NCI-H1105 (cell line): ENCODE measurements at places on chromosomes 13 and 19.

DNA sequence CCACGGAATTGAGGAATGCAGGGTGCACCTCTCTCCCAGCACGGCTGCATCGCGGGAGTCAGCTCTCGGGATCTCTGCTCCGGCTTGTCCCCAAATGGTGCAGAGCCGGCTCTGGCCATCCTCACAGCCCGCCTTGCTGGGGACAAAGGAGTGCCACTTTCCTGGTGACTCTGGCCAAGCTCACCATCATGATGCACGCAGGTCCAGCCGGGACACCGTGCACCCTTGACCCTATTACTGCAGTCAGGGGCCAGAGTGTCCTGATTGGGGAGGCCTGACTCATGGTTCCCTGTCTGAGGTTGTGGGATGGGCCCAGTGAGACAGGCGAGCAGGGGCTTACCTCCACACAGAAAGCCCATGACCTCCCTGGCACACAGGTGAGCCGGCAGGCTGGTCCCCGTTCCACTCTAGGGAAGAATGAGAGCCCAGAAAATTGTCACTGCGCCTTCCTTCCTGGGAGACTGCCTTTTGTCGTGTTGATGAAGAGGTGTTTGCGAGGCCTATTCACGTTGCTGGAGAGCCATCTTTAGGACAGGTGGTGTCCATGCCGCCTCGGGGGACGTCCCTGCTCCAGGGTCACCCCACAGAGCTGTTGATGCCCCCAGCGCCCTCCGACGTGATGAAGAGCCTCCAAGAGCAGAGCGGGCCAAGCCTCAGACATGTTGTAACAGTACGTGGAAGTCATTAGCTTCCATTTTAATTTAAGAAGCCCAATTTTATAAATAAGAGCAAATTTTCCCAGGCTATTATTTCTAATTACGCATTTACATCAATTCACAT is 18.5 kb upstream of the VSTM2B start:
- no peak for DNase-seq

GRCh38 chr13:93767180-93767916 is 540.7 kb downstream of the GPC6 start:
- DNase-seq, result no peak

DNA sequence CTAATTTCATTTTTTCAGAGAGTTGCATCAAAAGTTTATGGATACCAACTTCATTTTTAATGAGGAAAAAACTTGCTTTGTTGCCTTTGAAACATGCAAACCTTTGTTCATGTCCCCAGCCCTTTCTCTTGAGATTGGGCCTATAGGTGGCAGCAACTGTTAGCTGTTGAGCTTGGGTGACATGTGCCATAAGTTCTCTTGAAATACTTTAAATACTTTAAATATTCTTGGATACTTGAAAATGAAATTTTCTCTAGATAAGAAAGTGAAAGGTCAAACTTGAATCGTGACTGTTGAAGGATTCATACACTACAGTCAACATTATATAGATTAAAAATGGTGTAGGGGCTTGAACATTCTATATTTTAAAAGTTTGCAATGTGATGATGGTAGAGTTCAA is 294.9 kb downstream of the NDFIP2 start:
- DNase-seq, result no peak

GRCh38 chr19:16882146-16882545 is 6.7 kb upstream of the F2RL3 start:
- DNase-seq, result no peak

- DNase-seq, result no peak
Measured at GRCh38 chr19:18769989-18770528, 21.0 kb downstream of the COMP start.

- no peak for DNase-seq
Measured at GRCh38 chr19:15250640-15250993, 18.4 kb upstream of the EPHX3 start.

- peak; percentile 36 for DNase-seq
Measured at GRCh38 chr13:30998136-30999088, 66.0 kb downstream of the TEX26 start.

DNA sequence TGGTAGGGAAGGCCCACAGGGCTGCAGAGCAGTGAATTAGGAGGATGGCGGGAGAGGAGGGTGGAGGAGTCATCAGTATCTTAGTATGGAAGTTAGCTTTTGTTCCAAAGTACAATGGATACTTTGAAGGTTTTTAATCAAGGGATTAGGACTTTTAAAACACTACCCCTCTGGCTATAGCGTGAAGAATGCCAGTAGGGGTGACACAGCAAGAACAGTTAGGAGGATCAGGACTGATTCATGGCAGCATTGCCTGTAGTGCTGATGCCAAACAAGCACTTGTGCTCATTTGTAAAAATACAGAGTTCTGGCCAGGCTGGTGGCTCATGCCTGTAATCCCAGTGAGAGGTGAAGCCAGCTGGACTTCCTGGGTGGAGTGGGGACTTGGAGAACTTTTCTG is 46.2 kb downstream of the SKA3 start:
- DNase-seq, result no peak

DNA sequence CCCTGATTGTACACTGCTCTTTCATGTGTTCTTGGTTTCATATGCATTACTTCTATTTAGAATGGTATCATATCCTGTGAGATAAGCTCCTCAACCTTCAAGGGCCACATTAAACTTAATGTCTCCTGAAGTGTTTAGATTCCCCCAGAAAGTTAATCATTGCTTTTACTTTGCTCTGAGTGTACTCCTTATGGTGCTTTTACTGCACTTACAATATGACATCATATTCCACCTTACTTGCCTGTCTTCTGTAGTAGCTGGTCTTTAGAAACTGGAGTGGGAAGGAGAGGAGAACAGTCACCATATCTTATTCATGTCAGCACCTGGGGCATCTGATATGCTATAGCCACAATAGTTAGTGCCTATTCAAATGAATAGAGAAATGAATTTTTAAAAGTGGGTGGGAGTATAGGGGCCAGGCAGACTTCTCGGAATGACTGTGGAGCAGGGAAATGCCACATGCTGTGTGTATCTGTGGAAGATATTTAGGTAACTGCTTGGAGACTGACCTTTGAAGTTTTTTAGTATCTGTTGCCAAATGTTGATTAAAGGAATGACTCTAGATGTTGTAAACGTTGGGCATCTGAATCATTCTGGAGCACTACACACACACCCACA is 40.2 kb downstream of the SLAIN1 start:
- no peak for DNase-seq
